ENCODE measurements at places on chromosomes 5 and 9. TPM values are rescaled to one million over a fixed set of nuclear protein-coding genes. Genes with fewer than 3 reads are reported as not detected.

DNA sequence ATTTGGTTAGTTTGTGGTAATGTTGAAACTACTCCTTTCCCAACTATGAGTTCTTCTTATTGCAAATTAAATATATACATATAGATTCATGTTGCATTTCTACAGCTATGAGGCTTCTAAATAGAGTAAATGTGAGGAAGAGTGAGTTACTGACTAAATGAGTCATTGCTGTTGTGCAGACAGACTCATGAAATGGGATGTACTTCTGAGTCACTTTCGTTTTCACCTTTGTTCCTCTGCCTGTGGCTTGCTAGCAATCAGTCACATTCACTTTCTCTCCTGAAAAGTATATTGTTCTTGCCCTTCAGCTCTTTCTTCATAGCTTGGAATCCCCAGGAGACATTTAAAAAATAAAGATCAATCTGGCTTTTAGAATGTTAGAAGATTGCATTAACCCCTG is 295.5 kb upstream of the SMC2 start:
- no peak for DNase-seq

The PCDHGB7 gene
- 15.2 TPM for polyA plus RNA-seq

GRCh38 chr5:160105686-160106360 is 13.4 kb downstream of the PWWP2A start:
- no peak for DNase-seq

DNA sequence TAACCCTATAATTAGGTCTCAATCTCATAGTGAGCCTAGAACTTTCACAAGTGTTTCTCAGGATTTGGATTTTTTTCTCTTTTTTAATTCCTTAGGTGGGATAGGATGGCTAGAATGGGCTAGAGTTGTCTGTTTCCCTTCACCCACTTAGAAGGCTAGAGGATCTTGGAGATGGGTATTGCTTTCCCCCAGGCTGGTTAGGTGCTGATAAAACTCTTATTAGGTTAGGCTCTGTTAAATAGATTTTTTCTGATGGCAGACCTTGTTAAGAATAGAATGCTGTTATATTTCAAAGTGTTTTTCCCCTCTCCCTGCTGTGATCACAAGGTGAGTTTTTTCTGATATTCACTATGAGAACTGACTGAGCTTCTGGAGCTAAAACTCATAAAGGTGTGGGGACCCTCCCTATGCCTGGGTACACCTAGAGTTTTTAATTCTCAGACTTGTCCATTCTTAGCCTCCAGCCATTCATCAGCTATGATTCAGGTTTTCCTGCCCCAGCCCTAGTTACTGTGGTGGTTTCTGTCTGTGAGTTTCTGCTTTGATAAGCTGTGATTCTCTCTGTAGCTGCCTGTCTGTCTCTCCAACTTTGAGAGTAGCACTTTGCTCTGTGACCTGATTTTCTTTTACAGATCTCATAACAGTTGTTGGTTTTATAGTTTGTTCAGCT is 132.4 kb downstream of the HACD4 start:
- no peak for DNase-seq

GRCh38 chr5:128334010-128334716 is 203.9 kb downstream of the FBN2 start:
- no peak for DNase-seq
